GM03348 (cell line): ENCODE measurements at places on chromosomes 3 and 15.

DNA sequence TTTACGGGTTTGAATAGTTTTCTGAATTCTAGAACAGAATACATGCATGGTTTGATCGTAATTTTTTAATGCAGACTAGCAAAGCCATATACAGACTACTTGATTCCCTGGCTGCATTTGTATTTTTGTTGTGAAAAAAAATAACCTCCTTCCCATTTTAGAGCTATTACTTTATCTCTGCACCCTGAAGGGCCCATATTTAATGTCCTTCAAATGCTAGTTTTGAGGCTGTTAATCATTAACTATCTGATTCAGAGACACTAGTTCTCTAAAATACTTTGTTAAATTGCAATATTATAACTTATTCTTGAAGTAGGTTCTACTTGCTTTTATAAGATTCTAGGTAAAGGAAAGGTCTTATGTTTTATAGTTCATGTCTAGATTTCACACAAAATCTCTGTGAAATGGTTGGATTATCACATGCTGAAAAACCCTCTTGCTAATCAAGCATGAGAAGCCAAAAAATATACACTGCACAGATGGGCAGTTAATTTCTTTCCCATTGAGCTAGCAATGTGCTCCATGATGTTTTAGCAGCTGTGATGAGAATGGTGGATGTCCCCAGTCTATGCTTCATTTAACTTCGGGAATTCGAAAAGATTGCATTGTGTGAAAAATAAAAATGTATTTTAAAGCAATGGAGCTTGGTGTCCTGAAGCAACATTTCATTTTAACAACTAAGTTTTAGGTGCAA is 634.0 kb upstream of the BCHE start:
- no peak for DNase-seq

- DNase-seq = no peak
Observed at GRCh38 chr15:99504823-99505551, 60.8 kb upstream of the MEF2A start.

DNA sequence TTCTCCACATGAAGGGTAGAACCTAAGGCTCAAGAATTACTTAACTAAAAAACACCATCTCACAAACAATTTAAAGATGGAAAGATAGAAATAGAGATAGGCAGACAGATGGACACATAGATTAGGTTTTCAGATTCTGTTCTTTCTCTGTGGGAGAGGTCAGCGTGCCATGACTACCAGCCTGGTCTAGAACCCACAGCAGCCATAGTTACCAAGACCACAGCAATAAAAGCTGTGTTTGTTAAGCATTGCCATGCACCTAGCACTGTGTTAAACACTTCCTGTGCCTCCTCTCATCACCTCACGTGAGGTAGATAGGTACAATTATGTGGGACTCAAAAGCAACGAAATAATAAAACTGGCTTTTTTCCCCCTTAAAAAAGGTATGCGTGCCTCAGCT is 83.1 kb upstream of the TSEN2 start:
- no peak for DNase-seq

- no peak for DNase-seq
Observed at GRCh38 chr3:49273825-49274532, 3.1 kb downstream of the C3orf62 start.

DNA sequence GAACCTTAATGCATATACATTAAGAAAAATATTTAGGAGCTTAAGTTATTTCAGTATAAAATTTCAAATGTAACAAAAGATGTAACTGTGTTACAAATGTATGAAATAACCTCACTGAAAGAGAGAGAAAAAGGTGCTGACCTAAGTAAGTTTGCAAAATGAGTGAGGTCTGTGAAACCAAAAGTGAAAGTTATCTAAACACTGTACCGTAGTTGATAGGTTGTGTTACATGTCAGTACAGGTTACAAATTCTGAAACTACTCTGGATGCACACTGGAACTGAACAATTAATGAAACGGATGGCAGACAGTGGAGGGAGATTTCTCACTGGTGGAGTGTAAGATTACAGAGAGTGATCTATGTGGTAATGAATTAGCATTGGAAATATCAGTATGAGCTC is 420.7 kb downstream of the ZNF385D start:
- no peak for DNase-seq

GRCh38 chr15:64574301-64575017 is 114.1 kb downstream of the ZNF609 start:
- DNase-seq = peak; percentile 14

DNA sequence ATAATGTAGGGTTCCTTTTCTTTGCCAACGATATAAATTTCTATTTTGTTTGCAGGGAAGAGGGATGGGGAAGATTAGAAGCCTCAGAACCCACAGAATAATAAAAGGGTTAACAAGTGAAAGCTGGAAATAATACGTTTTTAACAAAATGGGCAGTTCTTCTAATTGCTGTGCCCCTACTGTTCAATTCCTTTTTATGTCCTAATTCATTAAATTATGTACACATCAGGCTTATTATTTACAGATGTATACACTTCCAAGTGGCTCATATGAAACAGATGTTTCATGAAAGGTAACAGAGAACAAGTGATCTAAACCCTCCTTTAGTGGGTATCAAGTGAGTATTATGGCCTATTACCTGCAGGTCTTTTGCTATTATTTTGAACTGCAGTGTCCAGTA is 16.2 kb downstream of the RARB start:
- DNase-seq = no peak

- peak; percentile 79 for DNase-seq
Observed at GRCh38 chr3:65963787-65964677, 74.7 kb downstream of the MAGI1 start.

DNA sequence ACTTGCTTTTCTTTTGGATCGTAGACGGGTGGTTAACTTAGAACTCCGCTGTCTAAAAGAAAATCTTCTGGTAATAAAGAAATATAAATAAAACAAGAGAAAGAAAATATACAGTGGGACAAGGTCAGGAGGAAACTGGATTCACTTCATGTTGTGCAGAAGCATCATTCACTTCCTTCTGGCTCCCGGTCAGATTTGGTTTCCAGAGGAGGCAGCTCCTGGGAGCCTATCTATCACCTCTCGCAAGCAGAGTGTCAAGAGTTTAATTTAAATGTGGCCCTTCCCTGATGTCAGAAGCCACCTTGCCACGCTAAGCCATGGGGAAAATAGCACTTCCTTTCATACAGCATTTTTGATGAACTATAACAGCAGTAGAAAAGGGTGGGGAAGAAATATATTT is 139.1 kb downstream of the NSMCE3 start:
- no peak for DNase-seq
